ENCODE measurements at places on chromosomes 5 and 9.

- no peak for DNase-seq
These were observed 16.2 kb upstream of the IL3 start for GRCh38 chr5:132044207-132044606.

DNA sequence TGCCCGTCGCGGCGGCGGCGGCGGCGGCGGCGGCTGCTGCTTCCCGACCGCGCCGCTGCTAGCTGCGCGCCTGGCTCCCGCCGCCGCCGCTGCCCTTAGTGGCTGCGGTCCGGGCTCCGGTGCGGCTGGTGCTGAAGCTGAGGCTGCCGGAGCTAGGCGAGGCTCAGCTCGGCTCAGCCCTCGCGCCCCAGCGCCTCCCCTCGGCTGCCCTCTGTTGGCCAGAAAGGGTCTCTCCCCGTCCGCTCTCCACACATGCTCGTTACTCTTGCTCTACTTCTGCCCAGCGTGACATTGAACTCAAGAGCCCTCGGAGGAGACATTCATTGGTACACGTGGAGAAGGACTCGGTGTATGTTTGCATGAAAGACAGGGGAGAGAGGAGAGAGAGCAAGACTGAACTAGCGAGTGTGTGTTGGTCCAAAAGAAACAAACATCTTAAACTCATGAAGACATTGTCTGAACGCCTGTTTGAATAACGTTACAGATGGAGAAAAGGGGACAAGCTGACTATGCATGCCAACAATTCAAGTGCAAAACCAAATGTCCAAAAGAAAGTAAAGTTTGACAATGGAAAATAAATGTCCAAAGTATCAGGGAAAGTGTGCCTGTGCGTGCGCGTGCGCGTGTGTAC lies at the start of gene HCN1:
HCN1 (minus strand) TSS at position 175 of the 631 bp plus-strand sequence.
- DNase-seq = peak; percentile 70

DNA sequence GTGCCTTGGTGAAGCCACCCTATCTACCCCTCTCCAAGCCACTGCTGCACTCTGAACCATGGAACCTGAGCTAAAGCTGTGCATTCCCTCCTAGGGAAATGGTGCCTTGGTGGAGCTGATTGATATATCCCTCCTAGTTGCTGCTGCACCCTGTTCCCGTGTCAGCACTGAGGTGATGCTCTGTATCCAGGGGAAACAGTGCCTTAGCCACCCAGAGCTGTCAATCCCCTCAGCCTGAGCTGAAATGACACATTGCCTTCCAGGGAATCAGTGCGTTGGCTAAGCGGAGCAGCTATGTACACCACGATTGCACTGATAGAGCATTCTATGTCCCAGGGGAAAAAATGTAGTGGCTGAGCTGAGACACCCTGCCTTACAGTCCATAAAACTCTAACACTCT lies 257.0 kb downstream of the TMEM232 start:
- DNase-seq = no peak

DNA sequence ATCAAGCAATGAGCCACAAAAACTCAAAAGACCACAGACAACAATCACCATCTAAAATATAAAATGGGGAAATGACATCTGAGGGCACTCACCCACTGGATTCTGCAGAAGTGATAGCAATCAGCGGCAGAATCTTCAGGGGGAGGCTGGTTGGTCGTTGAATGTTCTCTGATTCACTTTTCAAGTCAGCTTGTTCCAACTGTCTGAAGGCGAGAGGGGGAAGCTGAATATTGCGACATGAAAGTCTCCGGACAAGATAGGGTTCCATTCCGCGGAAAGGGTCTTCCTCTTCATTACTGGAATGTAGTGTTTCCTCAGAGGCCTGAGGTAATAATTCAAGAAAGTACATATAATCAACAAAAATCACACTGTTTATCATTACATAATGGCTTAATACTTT lies 94.9 kb upstream of the PDE4D start:
- no peak for DNase-seq

DNA sequence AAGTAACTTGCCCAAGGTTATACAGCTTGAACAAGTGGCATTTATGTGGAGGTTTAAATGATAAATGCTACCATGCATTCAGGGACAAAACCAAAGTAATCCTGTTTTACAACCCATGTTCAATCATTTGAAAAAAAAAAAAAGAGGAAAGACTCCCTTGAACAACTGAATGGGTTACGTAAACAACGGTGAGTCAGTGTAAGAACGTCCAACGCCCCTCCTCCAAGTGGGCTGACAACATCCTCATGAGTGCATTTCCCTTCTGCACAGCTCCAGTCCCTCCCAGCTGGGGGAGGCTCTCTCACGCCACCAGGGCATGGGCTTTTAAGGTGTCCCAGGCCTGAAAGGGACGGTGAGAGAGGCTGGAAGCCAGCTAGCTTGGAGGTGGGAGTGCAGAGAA lies 90.0 kb downstream of the PRRT1B start:
- DNase-seq = peak; percentile 24

DNA sequence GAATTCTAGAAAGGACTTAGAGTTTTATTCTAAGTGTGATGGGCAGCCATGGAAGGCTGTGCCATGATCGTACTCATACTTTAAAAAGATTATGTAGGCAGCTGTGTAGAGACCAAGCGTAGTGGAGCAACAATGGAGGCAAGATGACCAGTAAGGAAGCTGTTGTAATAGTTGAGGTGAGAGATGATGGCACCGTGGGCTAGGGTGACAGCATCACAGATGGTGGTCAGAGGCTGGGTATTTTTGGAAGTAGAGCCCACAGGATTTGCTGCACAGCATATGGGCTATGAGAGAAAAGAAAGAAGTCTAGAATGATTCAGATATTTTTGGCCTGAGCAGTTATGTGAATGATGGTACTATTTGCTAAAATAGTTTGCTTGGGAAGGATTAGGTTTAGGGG lies 7.7 kb downstream of the ARHGAP26 start:
- no peak for DNase-seq

DNA sequence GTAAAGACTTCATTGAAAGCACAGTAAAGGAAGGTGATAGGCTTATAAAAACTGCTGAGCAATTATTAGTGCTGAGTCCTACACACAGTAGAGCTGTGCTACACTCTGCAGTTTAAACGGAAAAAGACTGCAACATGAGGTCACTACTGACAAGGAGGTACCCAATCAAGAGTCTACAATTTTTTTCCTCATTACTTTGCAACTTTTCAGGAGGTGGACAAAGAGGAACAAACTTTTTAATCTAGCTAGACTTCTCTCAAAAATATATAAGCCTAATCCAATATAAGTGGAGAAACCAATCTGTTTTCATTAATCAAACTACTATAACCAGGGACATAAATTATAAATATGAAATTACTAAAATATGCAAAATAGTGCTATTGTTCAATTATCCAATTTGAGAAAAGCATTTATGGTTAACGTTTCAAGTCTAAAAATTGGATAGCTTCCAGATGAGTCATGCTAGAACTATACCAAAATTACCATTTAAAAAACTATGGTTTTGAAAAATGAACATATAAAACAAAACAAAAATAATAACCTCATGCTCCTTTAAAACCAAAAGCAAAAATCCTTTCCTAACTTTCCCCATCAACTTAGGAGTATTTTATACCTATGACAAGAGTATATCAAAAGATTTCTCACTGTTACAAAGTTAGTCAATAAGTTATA lies 37.7 kb downstream of the FAM13B start:
- DNase-seq = no peak

GRCh38 chr9:132426639-132427414 lies 16.8 kb downstream of the CFAP77 start:
- DNase-seq = no peak

- no peak for DNase-seq
These were observed 3.0 kb downstream of the NKX2-5 start for GRCh38 chr5:173231996-173232498.

DNA sequence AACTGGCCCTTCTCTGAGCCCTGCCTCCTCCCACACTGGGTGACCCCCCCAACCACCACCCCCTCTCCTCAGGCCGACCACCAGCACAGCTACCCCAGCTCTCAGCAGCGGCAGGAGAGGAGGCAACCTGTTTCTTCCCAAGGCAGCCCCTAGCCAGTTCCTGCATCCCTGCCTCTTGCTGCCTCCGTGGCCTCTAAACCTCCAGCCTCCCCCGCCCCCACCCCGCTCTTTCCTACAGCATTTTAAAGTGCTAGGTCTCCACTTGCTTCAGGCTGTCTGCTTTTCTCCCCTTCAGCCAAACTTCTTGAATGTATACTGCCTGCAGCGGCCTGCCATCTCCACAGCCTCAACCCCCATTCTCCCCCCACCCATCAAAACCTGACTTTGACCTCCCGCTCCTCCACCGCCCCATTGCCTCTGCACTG lies 135.6 kb downstream of the DAB2IP start:
- no peak for DNase-seq

- no peak for DNase-seq
These were observed 356.8 kb upstream of the DMAC1 start for GRCh38 chr9:8156346-8156745.

DNA sequence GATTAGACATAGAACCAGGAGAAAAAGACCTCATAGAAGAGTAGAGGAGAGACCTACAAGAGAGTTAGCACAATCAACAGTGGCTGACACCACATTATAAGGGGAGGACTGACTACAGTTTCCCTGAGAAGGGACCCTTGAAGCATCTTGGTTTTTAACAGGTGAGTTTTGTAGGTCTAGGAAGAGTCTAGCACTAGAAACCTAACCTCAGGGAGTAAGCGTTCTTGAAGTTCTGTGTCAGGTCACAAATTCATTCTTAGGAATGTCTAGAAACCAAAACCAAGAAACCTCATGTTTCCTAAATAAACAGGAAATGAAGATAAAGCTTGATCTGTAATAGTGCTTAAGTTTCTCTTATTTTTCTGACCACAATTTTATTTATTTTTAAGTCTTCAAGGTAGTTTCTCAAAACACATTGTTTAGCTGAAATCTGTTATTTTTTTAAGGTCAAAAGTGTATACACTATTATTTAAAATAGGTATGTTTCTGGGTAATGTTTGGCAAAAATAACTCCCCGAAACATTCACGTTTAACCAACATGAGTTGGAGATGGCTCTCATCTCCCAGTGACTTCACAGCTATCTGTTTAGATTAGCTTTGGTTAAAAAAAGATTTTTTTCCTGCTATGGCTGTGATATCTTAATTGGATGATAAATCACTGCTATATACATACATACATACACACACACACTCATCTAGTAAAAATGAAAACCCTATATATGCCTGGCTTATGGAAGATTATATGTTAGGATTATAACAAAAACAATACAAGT lies 37.1 kb downstream of the MAP3K1 start:
- DNase-seq = no peak

DNA sequence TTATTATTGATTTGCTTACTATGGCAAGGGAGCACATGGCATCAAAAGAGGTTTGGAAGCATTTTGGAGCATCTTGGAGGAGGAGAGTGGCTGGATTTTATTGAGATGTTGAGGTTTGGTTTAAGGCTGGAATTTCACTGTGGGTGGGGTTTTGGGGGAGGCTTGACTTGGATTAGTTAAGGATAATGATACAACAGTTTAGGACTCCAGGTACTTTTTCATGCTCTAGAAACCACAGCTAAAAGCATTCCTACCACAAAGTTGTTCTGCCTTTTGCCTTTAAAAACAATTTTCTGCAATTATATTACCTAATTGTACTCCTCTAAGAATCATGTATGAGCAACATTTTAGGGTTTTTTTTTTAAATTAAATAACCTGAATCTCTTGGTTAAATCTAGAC lies 5.0 kb downstream of the GCNT4 start:
- DNase-seq = no peak

DNA sequence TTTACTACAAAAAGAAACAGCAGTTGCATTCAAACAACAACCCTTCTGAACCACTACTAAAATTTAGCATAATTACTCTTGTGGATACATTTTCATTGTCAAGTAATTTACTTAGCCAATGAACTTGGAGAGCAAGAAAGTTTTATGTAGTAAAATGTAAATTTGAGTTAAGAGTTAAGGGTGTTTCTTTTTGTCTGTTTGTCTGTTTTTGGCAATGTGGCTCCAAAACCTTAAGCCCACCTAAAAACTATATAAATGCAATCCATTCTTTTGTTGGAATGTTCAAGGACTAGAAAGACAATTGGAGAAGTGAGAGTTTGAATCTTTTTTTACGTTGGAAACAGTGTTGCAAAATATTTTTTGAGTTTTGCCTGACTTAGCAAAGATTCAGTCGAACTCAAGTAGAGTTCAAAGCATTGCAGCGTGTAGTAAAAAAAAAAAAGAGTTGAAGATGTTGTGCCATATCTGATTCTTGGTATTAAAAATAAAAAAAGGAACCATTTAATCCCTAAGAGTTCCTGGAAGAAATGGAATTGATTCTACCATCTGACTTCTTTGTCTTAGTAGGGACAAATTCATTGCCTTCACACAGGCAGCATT lies 867 bp downstream of the SYK start:
- DNase-seq = no peak

DNA sequence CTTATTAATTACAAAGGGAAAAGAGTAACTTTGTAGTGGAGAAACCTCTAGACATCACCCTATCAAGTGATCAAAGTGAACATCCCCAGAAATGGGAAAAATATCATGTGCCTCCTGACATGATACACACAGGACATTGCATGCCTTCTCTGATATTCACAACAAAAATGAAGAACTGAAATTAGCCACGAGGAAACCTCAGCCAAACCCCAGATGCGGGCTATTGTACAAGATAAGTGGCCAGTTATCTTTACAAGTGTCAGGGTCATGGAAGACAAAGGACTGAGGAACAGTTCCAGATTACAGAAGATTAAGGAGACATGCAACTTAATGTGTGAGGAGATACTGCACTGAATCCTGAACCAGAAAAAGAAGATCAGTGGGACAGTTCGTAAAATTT lies 23.8 kb upstream of the NPM1 start:
- DNase-seq = no peak

- DNase-seq = no peak
These were observed 88.4 kb downstream of the GALNT10 start for GRCh38 chr5:154278908-154279307.

- no peak for DNase-seq
These were observed 86.9 kb downstream of the MVB12B start for GRCh38 chr9:126413391-126414068.

- DNase-seq = no peak
These were observed 78.9 kb upstream of the ZNF462 start for GRCh38 chr9:106784076-106784475.

- no peak for DNase-seq
These were observed 266.4 kb upstream of the IRX4 start for GRCh38 chr5:2149195-2149539.

- peak; percentile 83 for DNase-seq
These were observed 1942.4 kb upstream of the WWC1 start for GRCh38 chr5:166349046-166349445.
